ENCODE measurements at places on chromosomes 7 and 10.

DNA sequence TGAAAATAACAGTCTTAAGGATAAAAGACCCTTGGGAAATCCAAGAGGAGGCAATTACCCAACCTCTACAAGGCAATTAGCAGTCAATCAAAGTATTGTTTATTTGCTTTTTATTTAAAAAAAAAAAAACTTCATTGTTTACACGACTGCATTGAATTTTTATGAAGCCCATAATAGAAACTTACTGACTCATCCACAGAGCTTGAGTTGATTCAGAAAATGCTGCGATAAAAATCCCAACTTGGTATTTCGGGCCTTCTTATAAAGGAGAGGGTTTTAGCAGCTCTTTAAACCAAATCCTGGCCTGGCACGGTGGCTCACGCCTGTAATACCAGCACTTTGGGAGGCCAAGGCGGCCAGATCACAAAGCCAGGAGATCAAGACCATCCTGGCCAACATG lies 69.2 kb upstream of the PALS2 start:
- no peak for DNase-seq

DNA sequence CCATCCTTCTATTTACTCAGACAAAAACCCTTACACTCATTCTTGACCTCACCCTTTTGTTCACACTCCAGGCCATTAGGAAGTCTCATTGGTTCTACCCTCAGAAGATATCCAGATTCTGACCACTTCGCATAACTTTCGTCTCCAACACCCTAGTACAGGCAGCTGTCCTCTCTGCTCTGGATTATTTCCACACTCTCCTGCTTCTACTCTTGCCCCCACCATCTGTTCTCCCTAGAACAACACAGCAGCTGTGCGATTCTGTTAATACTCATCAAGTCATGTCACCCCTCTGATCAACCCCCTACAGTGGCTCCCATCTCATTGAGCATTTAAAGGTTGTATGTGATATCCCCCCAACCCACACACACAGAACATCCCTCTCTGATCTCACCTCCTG lies 15.5 kb upstream of the TRIL start:
- no peak for DNase-seq

DNA sequence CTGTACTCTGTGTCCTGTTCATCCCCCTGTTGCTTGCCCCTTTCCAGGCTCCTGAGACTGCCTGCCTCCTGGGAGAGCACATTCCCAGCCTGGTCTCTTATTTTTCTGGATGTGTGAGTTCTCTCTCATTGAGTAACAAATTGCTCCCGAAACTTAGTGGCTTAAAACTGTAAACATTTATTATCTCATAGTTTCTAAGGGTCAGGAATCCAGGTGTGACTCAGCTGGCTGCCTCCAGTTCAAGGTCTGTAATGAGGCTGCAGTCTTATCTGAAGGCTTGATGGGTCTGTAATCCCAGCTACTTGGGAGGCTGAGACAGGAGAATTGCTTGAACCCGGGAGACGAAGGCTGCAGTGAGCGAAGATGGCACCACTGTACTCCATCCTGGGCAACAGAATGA lies 53.6 kb upstream of the PRR15 start:
- no peak for DNase-seq

- no peak for DNase-seq
These were observed 6.9 kb downstream of the CPA4 start for GRCh38 chr7:130299866-130300265.

DNA sequence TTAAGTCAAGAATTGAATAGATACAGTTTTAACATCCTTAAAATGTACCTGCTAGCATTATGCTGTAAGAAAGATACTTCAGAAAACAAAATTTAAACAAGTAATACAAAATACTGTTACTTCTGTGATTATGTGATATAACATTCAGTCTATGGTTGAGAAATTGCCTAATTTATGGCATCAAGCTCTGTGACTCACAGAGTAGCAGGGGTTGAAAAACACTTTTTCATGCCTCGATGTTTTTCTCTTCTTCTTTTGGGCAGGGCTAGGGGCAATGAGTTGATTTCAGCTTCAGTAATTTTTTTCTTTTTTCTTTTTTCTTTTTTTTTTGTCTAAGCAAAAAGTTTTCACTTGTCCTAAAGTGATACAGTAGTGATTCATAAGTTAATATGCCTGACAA lies 209.2 kb downstream of the MBL2 start:
- no peak for DNase-seq

GRCh38 chr7:101172005-101172853 lies 6.9 kb upstream of the VGF start:
- DNase-seq = no peak

- no peak for DNase-seq
These were observed 8.4 kb upstream of the TMEM254 start for GRCh38 chr10:80070057-80070456.

- DNase-seq = no peak
These were observed 102.6 kb downstream of the PARP12 start for GRCh38 chr7:139960157-139960556.

DNA sequence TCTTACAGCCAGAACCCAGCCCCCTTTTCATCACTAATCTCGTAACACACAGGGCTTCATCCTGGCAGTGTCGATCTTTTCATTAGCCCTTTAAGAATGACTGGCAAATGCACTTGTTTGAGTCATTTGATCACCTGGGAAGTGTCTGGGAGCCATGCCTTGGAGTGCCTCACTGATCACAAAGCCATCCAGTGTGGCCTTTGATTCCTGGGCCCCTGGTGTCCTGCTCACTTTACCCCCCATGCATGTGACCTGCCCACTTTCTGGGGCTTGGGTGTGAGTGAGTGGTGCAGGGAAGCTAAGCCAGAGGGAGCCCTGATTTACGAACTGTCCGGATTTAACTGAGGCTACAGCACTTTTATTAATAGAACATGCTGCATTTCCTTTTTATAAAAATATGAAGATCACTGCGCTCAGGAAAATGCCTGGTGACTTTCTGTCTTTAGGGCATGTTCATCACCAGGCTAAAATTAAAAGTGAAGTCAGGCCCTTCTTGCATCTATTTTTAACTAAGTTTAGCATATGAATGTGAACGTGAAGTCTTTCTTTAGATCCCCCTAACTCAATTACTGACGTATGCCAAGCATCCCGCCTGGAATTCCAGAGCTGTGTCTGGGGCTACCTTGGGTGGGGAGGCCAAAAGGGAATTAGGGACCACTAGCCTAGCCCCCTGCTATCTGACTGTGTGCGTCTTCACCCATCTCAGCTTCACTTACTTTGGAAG lies 23.6 kb downstream of the RBM20 start:
- DNase-seq = no peak

DNA sequence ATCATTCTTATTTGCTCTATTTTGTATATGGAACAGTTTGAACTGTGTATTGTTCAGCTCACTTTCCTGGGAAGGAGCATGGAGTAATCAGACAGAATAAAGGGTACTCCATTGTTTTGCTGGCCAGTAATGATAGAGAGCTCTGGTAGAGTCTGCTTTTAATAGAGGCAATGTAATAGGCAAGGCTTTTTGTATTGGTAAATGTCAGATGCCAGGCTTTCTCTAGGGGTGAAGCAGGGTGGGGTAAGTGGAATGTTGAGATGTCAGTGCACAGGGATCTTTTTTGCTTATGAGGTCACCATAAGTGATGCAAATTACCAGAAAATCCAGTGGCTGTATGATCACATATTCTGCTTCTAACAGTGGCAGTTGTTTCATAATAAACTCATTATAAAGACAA lies 1088.3 kb upstream of the SORCS1 start:
- DNase-seq = no peak

DNA sequence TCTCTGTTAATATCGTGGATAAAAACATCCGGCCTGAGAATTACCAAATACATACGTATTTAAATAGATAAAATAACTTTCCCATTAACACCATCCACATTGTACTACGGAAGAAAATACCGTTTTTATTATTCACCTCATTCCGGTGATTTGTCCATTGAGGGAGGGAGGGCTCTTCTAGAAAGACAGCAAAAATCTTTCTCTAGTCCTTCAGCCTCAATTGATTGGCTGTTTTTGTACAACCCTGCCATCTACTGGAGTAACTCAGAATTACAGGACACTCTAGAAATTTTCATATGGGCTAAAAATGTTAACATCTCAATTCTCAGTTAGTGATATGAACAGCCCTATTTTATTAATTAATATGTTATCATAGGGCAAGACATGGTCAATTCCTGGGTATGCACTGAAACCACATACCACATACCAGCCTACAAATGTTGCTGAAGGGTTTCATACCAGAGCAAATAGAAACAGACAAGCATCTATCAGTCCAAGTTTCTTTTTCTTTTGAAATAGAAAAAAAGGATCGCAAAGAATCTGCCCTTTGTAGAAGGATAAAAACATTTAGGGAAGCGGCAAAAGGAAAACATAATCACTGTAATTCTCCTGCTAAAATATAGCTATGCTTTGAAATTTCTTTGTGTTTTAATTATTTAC lies 55.8 kb upstream of the CDCA7L start:
- DNase-seq = peak; percentile 43

- no peak for DNase-seq
These were observed 66.6 kb upstream of the CPXM2 start for GRCh38 chr10:123958241-123958640.

- no peak for DNase-seq
These were observed 224.5 kb upstream of the GLI3 start for GRCh38 chr7:42461537-42461936.

GRCh38 chr10:124864421-124865193 lies 63.0 kb downstream of the ABRAXAS2 start:
- no peak for DNase-seq

DNA sequence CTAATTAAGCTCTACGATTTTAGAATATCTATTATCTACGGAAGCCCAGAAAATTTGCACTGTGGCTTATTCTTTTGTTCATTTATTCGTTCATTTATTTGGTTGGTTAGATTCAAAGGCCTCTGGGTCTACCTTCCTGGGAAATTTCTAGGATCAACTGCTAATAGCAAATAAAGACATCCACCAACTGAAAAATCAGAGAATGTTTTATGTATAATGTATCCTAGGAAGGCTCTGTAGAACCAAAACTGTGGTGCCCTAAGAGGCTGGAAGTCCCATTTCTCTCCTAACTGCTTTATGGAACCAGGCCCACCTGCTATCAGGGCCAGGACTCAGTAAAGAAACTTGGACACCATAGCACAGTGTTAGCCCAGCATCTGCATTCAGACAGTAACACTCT lies 923.4 kb upstream of the AUTS2 start:
- DNase-seq = no peak

- no peak for DNase-seq
These were observed 16.2 kb downstream of the SVIL start for GRCh38 chr10:29618341-29619171.

DNA sequence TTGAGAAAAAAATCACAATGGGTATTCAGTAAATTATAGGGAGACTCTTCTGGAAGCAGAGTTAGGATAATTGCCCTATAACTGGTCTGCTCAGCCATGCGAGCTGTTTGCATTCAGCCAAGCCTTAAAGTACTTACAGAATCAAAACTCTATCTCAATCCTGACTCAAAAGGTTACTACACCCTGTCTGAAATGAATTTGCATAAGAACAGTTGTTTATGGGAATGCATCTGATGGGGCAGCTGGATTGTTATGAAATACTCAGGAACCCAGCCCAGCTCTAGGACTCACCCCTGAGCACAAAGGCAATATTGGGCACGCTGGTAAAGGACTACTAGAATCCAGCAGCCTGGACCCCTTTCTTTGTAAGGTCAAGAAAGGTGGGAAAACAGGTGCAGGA lies 38.8 kb downstream of the AKR1B15 start:
- DNase-seq = no peak

- DNase-seq = no peak
These were observed 43.9 kb downstream of the CHST15 start for GRCh38 chr10:124049484-124049883.

GRCh38 chr10:49277973-49278372 lies 21.0 kb upstream of the C10orf71 start:
- no peak for DNase-seq

DNA sequence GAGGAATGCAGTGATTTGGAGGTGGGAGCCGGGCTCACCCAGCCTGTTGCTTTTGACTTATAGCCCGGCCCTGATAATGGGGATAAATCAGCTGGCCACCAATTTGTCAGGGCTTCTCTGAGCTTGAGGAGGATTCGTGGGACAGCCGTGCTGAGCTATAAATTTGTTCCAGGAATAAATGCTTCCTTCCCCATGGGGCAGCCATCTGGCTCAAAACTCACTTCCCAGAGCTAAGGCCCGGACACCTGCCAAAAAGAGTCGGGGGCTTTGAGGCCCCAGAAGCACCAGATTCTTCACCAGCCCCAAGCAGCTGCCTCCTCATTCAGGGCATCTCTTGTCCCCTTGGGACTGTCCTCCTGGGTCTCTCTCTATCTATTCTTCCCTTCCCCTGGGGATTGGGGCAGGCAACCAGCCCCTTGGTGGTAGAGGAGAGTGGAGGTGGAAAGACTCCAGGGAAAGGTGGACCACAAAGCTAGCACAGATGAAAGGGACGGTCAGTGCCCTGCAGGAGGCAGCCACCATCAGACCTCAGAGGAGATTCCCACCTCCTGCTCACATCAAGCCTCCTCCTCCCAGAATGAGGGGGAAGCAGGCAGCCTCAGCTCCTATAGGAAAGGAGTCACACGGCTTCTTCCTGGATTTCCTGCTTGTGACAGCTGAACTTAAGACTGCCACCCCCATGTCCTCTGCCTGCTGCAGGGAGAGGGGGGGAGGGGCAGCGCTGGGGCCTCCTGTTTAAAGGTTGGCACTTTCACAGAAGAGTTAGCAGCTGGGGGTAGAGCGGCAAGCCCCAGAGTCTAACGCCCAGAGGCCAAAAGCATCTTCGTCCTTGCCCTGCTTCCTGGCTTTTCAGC lies 44.2 kb upstream of the LRRC4 start:
- DNase-seq = no peak

- no peak for DNase-seq
These were observed 6.4 kb upstream of the DUSP5 start for GRCh38 chr10:110491346-110491745.

DNA sequence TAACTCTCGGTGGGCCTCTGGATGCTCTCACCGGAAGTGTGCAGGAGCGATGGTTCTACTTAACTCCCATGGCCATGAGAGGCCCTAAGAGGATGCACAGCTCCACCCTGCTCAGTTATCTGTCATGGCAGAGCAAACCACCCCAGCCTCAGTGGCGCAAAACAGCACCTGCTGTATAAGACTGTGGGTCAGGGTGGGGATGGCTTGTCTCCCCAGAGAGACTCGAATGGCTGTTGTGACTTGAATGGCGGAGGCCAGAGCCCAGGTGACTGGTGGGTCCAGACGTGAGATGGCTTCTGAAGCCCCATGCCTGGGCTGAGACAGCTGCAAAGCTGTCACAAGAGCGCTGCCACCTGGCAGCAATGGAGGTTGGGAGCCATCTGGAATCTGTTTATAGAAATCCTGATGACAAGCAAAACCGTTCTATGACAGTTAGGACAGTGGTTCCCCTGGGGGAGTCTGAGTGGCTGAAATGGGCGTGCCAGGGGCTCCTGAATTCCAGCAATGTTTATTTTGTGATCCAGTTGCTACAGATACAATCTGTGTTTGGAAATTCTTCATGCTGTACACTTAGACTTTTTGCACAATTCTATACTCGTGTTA lies 490.5 kb downstream of the TCERG1L start:
- no peak for DNase-seq

GRCh38 chr7:152095771-152096170 lies 70.3 kb downstream of the GALNT11 start:
- no peak for DNase-seq

GRCh38 chr10:24287559-24288195 lies 78.7 kb downstream of the KIAA1217 start:
- DNase-seq = no peak
